Fibroblast of lung (primary cell): ENCODE measurements at places on chromosomes 6 and 20. TPM values are rescaled to one million over a fixed set of nuclear protein-coding genes. Genes with fewer than 3 reads are reported as not detected.

- H3K27ac ChIP-seq, result no peak overlapping the region
- no peak overlapping the region for H3K4me3 ChIP-seq
- H3K36me3 ChIP-seq, result no peaks in the 10 kb centered on the region
Observed at GRCh38 chr6:138246650-138247440, 28.6 kb upstream of the PBOV1 start.

PRDM13 gene
- total RNA-seq, result not detected in 2 replicates

PTK6 gene
- total RNA-seq, result under 0.01 and 0.17 TPM in 2 replicates

GRCh38 chr6:34150766-34151165, 4.9 kb upstream of the GRM4 start:
- no peaks in the 10 kb centered on the region for H3K36me3 ChIP-seq
- H3K4me1 ChIP-seq, result no peaks in the 10 kb centered on the region
- no peak overlapping the region for H3K4me3 ChIP-seq
- no peak overlapping the region for H3K27ac ChIP-seq
- peaks cover 37% of the 10 kb centered on the region for H3K27me3 ChIP-seq

GRCh38 chr6:128158496-128158895, 257.6 kb upstream of the THEMIS start:
- H3K36me3 ChIP-seq, result no peaks in the 10 kb centered on the region
- H3K27me3 ChIP-seq, result no peaks in the 10 kb centered on the region
- no peaks in the 10 kb centered on the region for H3K4me1 ChIP-seq

DLK2 gene
- under 0.01 and 0.17 TPM in 2 replicates for total RNA-seq

DNA sequence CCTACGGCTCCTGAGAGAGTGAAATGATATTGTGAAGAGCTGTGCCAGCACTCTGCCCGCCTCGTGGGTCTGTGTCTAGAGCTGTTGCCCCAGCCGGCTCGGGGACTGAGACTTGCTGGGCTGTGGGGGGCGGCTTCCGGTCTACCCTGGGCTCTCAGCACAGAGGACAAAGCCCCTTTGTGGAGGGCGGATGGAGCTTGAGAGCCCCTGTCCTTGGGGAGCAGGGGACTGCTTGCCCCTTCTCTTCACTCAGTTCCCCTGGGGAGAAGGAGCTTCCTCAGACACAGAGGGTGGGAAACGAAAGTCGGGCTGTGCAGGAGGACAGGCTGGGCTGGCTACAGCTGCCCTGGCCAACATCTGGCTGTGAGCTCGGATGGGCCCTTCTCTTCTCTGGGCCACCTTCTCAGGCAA, 11.0 kb downstream of the SRC start:
- H3K27me3 ChIP-seq, result no peaks in the 10 kb centered on the region
- no peaks in the 10 kb centered on the region for H3K36me3 ChIP-seq
- no peak for DNase-seq
- H3K4me1 ChIP-seq, result peaks cover 7% of the 10 kb centered on the region
- no peak overlapping the region for H3K27ac ChIP-seq
- H3K4me3 ChIP-seq, result no peak overlapping the region

DNA sequence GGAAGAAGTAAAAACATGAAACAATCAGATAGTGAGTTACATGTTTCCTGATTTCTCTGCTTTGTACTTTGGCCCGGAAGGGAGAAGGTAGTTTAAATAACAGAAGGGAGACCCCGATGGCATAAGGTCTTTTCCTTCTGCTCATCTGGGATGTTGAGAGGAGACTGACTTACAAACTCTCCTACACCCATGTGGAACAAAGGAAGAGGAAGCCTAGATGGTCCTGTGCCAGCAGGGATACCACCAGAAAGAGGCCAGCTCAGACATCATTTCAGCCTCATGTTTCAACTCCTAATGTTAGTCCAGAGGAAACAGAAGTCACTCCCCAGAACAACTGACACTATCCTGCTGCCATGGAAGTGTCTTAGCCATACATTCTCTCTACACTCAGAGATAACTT, 250.7 kb upstream of the NOX3 start:
- H3K4me3 ChIP-seq, result no peak overlapping the region
- no peaks in the 10 kb centered on the region for H3K36me3 ChIP-seq
- no peak for DNase-seq
- no peaks in the 10 kb centered on the region for H3K4me1 ChIP-seq

- peaks cover 3% of the 10 kb centered on the region for H3K4me1 ChIP-seq
- H3K36me3 ChIP-seq, result no peaks in the 10 kb centered on the region
- no peak overlapping the region for H3K27ac ChIP-seq
- DNase-seq, result peak; percentile 11
Observed at GRCh38 chr6:147654103-147654845, 145.8 kb downstream of the SAMD5 start.

VWA7 gene
- total RNA-seq, result under 0.01 and 0.66 TPM in 2 replicates

DNA sequence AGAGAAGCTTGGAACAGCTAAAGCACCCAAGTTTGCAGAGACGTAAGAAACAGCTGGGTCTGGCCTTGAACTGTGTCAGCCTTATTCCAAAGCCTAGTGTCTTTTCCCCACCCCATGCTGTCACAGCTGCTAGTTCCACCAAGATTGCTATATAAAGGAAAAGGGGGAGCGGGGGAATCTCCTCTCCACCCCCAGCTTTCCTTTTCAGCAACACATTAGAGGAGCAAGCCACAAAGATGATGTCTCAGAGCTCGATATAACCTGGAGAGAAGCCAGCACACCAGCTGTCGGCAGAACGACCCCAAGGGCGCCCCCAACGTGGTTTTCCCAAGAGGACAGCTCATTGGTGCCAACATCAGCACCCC, 36.5 kb downstream of the ATP9A start:
- no peaks in the 10 kb centered on the region for H3K27me3 ChIP-seq
- peak overlapping the region; percentile 26 for H3K4me3 ChIP-seq
- DNase-seq, result peak; percentile 50
- peak overlapping the region; percentile 68 for H3K27ac ChIP-seq
- peaks cover 5% of the 10 kb centered on the region for H3K4me1 ChIP-seq
